ENCODE measurements at places on chromosomes 4 and X.
A peak's percentile ranks its signal among the peaks of the same experiment; 100 is the strongest.

DNA sequence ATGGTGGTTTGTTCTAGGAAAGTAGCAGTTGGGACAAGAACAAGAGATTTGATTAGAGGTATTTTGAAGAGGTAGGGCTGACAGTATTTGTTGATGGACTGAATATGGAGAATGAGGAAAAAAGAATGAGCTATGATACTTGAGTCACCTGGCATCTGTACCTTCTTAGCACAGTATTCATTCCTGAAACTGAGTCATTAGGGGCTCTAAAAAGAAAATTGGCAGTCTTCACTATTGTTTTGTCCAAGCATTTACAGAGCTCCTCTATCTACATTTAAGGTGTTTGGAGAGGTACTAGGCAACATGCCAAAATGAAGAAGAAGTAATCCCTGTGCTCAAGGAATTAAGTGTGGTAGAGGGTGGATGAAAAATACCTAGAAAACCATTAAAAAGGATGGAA lies 165.8 kb downstream of the SHROOM4 start:
- DNase-seq, result no peak

- DNase-seq, result no peak
Measured at GRCh38 chr4:24440765-24441164, 143.6 kb downstream of the DHX15 start.

DNA sequence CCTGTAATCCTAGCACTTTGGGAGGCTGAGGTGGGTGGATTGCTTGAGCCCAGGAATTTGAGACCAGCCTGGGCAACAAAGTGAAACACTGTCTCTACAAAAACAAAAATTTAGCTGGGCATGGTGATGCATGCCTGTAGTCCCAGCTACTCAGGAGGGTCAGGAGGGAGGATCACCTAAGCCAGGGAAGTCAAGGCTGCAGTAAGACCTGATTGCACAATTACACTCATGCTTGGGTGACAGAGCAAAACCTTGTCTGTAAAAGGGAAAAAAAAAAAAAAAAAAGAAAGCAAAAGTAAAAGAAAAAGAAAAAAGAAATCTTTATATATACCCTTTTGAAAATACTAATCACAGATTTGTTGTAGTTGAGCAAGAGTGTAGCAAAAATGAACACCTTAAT lies 801.0 kb upstream of the IGFBP7 start:
- no peak for DNase-seq

DNA sequence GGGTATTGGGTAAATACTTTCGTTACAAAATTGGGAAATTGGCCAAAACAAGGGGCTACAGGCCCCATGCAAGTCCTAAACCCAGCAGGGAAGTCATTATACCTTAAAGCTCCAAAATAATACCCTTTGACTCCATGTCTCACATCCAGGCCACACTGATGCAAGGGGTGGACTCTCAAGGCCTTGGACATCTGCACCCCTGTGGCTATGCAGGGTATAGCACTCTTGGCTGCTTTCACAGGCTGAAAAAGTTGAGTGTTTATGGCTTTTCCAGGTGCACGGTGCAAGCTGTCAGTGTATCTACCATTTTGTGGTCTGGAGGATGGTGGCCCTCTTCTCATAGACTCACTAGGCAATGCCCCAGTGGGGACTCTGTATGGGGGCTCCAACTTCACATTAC lies 326.5 kb downstream of the TEX13C start:
- DNase-seq, result no peak

DNA sequence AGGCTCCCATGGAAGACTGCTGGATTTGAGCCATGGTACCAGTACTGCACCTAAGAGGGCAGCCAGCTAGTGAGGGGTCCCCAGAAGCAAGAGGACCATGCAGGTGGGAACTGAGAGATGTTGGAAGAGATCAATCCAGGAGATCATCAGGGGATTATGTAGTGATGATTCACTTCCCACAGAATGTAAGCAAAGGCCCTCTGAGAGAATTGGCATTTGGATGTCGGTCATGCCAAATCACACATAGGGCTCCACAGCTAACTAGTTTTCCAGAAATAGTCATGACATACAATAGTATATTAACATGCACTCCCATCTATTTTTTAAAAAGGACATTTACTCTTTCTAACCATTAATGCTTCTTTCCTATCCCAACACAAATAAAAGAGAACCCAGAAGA lies 112.5 kb downstream of the RASGEF1B start:
- no peak for DNase-seq

DNA sequence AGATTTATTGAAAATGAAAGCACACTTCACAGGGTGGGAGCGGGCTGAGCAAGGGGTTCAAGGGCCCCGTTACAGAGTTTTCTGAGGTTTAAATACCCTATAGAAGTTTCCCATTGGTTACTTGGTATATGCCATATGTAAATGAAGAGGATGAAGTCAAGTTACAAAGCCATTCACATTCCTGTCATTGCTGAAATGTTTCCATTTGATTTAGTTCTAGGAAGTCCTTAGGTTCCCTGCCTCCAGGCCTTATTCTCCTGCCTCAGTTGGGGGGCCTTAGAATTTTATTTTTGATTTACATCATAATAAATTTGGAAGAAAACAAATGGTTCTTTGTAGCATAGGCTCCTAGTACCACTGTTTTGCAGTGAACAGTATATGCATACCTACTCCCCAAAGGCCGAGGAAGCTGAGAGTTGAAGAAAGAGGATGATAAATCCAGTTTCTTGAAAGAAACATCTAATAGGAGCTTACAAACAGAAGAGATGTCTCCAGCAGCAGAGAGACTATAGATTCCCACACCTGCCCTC lies 31.8 kb downstream of the SERTM2 start:
- no peak for DNase-seq

DNA sequence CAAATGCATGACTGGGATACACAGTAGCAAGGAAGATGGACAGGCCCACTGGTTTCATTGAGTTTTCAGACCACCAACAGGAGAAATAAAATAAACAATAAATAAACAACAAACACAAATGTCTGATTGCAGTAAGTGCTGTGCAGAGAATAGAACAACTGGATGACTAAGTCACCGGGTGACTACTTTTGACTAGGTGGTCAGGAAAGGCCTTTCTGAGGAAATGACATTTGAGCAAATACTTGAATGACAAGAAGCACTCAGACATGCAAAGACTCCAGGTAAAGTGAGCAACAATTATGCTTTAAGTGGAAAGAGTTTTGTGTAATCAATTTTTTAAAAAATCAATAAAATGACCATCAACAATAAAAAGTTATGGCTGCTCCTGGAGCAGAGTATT lies 137.7 kb downstream of the BTC start:
- no peak for DNase-seq

- peak; percentile 79 for DNase-seq
Measured at GRCh38 chrX:54808109-54808604, 612 bp downstream of the MAGED2 start.

GRCh38 chr4:76504613-76505465 lies 69.8 kb downstream of the SHROOM3 start:
- DNase-seq, result peak; percentile 53

GRCh38 chr4:83875437-83875836 lies 339.5 kb downstream of the GPAT3 start:
- no peak for DNase-seq

GRCh38 chr4:172404676-172405075 lies 591.5 kb downstream of the GALNTL6 start:
- DNase-seq, result peak; percentile 48

GRCh38 chr4:73664470-73664869 lies 44.2 kb upstream of the RASSF6 start:
- DNase-seq, result no peak

DNA sequence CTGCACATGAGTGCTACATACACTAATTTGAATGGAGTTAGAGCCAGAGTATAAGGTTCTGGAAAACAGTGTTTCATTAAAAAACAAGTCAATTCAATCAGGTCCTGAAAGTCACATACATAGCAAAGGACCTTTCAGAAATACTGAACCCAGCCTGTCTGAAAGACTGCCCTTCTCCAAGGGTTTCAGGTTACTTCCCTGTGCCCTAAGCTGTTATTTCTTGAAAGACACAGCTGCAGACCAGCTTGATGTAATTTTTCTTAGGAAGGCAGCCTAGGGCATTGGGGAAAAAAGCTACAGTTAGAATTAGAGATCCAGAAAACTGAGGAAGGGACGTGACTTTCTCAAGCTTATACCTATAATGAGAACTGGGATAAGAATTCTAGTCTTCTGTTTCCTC lies 155.9 kb upstream of the MAOA start:
- DNase-seq, result no peak

- no peak for DNase-seq
Measured at GRCh38 chrX:45322820-45323219, 122.1 kb upstream of the DIPK2B start.

- peak; percentile 13 for DNase-seq
Measured at GRCh38 chrX:153662266-153662665, 11.3 kb downstream of the PNCK start.

GRCh38 chr4:156620786-156621185 lies 350.8 kb downstream of the PDGFC start:
- DNase-seq, result no peak

DNA sequence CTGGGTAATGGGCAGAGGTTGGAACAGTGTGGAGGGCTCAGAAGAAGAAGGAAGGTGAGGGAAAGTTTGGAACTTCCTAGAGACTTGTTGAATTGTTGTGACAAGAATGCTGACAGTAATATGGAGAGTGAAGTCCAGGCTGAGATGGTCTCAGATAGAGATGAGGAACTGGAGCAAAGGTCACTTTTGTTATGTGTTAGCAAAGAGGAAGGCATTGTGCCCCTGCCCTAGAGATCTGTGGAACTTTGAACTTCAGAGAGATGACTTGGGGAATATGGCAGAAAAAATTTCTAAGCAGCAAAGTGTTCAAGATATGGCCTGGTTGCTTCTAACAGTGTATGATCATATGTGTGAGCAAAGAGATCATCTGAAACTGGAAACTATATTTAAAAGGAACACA lies 37.9 kb upstream of the MSX1 start:
- DNase-seq, result no peak

DNA sequence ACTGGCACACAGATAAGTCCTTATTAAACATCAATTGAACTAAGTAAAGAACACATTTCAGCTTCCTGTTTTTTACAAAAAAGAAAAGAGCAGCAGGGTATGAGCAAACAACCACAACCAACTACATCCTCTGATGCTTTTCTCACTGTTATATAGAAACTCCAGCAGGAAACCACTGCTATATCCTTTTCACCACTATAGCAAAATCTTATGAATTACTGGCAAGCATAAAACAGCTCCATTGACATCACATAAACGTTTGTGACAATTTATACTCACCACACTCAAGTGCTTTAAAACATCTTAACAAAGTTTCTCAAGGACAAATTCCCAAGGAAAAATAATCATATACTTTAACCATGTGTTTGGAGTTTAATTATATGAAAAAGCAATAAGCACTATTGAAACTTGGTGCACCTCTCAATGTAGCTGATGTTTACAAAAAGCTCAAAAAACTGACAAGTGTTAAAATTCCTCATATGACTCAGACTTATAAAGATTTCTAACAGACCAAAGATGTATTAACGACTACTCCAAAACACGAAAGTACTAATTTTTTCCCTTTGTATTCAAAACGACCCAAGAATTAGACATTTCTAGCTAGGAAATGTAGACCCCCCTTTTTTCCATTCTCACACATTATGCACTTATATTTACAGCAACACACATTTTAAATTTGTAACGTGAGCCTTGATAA lies 12.9 kb downstream of the GPRIN3 start:
- DNase-seq, result peak; percentile 17

GRCh38 chrX:68462197-68462596 lies 28.9 kb upstream of the OPHN1 start:
- no peak for DNase-seq

DNA sequence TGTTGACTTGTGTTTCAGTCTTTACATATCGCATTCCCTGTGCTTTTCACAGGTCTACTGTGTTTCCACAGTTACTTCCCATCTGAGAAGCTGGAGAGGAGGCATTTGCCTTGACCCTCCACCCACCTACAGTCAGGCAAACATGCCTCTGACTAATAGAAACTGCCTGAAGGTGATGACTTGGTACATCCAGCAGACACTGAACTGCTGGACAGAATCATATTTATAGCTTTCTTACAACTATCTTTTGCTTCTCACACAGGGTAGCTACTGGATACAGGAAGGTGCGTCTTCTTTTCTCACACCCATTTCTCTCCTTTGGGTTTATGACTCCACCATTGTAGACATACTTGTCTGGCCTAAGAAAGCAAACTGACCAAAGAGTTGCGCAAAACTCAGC lies 58.0 kb downstream of the VGLL1 start:
- DNase-seq, result no peak

DNA sequence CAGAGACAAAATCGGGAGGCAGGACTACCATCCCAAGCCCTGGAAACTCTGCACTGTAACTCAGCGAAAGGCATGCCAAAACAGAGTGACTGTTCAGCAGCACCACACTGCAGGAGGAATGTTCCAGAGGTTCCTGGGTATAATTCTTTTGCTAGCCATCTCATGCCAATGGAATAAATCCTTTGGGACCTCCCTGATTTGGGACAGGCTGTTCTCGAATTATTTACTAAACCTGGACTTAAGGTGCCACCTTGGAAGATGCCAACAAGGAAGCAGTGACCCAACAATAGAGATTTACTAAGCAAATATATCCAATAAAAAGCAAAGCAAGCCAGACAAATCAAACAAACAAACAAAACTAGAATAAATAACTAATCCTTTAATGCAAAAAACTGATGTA lies 9.3 kb downstream of the AADAT start:
- DNase-seq, result no peak

GRCh38 chr4:132281733-132282132 lies 867.4 kb upstream of the PCDH10 start:
- DNase-seq, result no peak

GRCh38 chr4:189659287-189659686 lies 281.4 kb upstream of the FRG1 start:
- no peak for DNase-seq

DNA sequence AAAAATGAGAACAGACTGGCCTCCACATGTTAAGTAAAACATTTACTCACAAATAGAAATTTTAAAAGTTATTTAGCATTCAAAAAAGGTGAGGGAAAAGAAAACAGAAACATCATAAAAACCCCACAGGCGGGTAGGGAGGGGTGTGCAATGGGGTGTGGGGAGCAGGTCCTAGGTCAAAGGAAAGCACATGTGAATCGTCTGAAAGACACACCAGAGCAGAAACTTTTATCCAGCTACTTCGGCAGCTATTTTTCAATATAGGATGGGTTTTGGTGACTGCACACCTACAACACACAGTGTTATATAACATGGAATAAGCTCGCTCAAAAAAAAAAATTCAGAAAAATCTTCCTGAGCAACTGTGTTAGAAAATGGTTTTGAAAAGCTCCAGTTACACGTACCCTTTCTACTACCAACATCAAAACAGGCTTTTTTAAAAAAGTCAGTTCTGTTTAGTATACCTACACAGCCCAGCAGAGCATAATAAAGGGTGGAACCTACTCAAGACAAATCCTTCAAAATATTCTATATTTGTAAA lies 1.6 kb downstream of the OTUD4 start:
- no peak for DNase-seq

DNA sequence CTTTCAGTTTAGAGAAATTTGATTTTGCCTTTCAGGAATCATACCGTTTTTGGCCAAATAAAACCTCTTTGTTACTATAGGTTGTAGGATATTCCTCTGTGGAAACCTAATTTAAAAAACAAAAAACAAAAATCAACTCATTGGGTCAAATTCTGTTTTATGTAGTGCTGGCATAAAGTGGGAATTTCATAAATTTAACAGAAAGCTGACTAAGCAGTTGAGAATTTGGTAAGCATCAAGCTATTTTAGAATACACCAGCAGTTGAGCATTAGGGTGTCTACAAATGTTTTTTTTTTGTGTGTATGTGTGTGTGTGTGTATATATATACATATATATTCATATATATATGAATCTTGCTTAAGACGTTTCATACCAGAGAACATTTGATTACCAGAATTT lies 47.4 kb downstream of the C4orf33 start:
- DNase-seq, result no peak

GRCh38 chr4:164304861-164305260 lies 449.1 kb upstream of the SMIM31 start:
- DNase-seq, result no peak

Measured in NCI-H146 (cell line).